ENCODE measurements at places on chromosomes 4 and X.

DNA sequence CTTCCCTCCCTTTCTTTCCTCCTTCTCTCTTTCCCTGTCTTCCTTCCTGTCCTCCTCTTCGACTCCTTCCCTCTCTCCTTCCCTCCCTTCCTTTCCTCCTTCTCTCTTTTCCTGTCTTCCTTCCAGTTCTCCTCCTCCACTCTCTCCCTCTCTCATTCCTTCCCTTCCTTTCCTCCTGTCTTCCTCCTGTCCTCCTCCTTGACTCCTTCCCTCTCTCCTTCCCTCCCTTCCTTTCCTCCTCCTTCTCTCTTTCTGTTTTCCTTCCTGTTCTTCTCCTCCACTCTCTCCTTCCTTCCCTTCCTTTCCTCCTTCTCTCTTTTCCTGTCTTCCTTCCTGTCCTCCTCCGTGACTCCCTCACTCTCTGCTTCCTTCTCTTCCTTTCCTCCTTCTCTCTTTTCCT lies 5.3 kb upstream of the PUDP start:
- no peak for DNase-seq

GRCh38 chr4:24770032-24770584 lies 25.3 kb upstream of the SOD3 start:
- DNase-seq, result no peak

GRCh38 chr4:20370274-20370673 lies 118.6 kb downstream of the SLIT2 start:
- DNase-seq, result no peak

GRCh38 chrX:1592470-1593142 lies 1.2 kb downstream of the AKAP17A start:
- DNase-seq, result no peak

GRCh38 chrX:46627711-46628419 lies 54.3 kb downstream of the CHST7 start:
- no peak for DNase-seq
